ENCODE measurements at places on chromosomes 3 and 15. TPM values are rescaled to one million over a fixed set of nuclear protein-coding genes. Genes with fewer than 3 reads are reported as not detected.

The GABPB1 gene
- total RNA-seq: 17.8 TPM

DNA sequence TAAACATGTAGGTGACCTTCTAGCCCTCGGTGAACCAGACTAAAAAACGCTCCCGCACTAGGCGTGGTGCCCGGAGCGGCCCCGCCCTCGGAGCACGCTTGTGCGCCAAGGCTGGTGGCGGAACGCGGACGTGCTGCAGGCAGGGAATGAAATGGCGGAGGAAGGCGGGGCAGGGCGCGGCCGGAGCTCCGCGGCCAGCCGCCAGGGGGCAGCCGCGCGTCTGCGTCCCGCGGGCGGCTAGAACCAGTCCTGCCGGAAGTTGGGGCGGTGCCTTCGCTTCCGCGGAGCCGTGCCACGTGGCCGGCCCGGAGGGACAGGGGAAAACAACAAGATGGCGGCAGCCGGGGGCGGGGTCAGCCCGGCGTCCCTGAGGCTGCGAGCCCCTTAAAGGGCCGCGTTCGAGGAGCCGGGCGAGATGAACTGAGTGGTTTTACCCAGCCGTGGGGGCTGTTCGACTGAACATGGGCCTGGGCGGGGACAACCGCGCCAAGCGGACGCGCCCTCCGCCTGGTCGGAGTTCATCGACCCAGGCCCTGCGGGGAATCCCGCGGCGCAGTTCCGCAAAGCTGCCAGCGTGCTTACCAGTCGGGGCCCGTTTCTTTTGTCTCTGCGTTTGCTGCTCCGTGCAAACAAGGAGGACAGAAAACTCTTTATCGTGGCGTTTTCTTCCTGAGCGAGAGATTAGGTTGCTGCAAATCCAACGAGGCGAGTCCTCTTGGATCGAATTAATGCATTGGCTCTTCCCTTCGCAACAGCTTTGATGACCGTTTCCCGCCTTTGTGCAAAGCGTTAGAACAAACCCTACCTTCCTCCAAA, 90.9 kb upstream of the CHD2 start:
- H3K27me3 ChIP-seq: no peaks in the 10 kb centered on the region
- peak overlapping the region; percentile 59 for H3K4me3 ChIP-seq
- H3K27ac ChIP-seq: peak overlapping the region; percentile 100
- no peaks in the 10 kb centered on the region for H3K36me3 ChIP-seq
- DNase-seq: peak; percentile 99

DNA sequence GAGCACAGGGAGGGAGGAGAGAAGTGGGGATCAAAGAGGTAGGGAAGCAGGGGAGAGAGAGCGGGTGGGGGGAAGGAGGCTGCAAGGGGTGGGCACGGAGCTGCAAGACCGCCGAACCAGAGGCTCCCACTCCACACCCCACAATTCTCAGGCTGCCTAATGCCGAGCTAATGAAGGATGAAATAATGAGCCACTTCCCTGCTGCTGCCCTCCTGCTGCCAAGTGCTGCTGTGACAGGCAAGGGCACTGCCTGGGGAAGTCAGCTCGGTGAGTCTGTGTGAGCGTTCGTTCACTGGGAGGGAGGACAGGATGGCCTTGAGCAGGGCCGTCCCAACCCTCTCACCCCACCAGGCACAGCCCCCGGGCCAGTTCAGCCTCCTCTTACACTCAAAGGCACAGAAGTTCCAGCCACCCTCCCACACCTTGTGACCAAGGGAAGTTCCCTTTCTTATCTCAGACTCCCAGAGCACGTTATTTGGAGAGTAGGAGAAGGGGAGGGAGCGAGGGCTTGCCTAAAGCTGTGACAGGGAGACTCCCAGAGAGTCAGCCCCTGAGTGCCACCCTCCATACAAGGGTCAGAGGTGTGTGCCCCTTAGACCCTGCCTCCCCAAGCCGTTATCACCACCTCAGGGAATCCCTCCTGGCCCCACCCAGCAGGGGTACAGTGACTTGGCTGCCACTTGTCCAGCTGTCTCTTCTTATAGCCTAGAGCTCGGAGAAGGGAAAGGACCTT, 12.4 kb downstream of the GLYCTK start:
- no peak overlapping the region for H3K27ac ChIP-seq
- peaks cover 15% of the 10 kb centered on the region for H3K4me1 ChIP-seq
- peaks cover 8% of the 10 kb centered on the region for H3K36me3 ChIP-seq
- peak; percentile 58 for DNase-seq
- H3K4me3 ChIP-seq: no peak overlapping the region

The SST gene
- not detected for total RNA-seq

DNA sequence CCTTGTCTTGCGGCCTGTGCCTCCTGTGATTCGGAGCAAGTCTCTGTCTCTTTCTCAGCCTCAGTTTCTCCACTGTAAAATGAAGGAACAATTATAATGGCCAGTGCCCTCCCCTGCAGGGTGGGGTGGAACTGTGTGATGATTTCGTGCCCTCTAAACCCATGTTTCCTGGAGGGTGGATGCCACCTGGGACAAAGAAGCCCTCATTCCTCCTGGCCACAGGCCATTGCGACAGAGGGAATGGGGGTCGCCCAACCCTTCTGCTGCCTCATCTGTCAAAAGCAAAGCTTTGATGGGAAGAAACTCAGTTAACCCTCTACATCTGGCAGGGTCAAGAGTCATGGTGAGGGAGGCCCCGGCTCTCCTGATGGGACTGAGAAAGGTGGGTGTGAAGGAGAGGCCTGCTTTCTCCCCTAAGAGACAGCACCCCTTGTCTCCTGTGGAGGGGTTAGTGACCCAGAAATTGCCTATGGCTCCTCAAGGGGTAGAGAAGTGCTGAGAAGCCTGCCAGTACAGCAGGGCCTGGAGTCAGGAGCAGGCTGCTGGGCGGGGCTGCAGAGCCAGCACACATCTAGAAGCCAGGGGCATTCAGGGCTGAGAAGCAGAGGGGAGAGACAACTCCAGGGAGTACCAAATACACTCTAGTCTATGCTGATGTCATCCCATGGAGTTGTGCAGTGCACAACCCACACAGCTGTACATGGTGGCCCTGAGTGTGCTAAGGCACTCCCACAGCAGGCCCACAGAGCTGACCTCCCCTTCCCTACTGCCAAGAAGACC, 61.0 kb downstream of the PLXNA1 start:
- peak; percentile 29 for DNase-seq
- no peaks in the 10 kb centered on the region for H3K4me1 ChIP-seq
- no peaks in the 10 kb centered on the region for H3K27me3 ChIP-seq
- no peak overlapping the region for H3K4me3 ChIP-seq
- H3K36me3 ChIP-seq: no peaks in the 10 kb centered on the region

GRCh38 chr3:185353225-185353624, 9.7 kb upstream of the MAP3K13 start:
- H3K27me3 ChIP-seq: no peaks in the 10 kb centered on the region
- H3K36me3 ChIP-seq: no peaks in the 10 kb centered on the region
- H3K4me3 ChIP-seq: no peak overlapping the region

DNA sequence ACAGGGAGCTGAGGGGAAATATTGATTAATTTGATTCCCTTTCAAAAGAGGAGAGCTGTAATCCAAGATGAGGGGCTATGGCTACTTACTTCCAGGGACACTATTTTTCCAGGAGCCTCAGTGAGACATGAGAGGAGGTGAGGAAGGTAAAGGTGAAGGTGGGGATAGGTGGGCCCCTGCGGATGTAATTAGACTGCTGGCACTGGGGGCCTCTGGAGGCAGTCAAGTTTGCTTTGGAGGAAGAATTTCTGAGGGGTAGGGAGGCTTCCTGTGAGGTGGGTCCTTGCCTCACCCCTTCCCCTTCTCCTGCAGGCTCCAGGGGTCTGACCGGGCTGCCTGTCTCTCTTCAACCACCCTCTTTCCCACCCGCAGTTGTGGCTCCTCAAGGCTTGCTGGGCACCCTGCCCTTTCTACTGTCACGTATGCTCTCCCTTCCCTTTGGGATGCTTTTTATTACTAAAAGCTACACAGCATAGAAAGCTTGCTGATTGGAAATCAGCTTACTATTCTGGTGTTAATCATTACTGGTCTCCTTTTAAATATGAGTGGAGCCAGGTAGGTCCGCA, 22.5 kb downstream of the GASK1A start:
- no peaks in the 10 kb centered on the region for H3K4me1 ChIP-seq
- H3K36me3 ChIP-seq: no peaks in the 10 kb centered on the region
- H3K4me3 ChIP-seq: no peak overlapping the region

The PARP6 gene
- total RNA-seq: 64.5 TPM

DNA sequence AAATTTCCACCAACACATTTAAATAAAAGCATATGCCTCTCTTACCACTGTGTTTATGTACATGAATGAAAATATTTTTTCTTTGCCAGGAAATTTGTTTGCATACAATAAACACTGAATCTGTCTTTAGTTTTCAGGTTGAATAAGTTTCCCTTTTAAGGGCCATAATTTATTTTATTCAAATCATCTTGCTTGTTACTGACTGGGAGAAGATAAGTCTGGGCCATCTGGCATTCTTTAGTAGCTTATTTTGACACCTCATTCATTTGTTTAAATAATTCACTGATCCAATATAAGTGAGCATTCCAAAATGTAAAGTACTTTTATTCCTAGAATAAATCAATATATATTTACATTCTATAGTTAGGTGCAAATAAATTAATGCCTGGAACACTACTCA, 1001.3 kb downstream of the PLOD2 start:
- H3K27ac ChIP-seq: no peak overlapping the region
- no peaks in the 10 kb centered on the region for H3K36me3 ChIP-seq
- no peaks in the 10 kb centered on the region for H3K4me1 ChIP-seq
- no peaks in the 10 kb centered on the region for H3K27me3 ChIP-seq

DNA sequence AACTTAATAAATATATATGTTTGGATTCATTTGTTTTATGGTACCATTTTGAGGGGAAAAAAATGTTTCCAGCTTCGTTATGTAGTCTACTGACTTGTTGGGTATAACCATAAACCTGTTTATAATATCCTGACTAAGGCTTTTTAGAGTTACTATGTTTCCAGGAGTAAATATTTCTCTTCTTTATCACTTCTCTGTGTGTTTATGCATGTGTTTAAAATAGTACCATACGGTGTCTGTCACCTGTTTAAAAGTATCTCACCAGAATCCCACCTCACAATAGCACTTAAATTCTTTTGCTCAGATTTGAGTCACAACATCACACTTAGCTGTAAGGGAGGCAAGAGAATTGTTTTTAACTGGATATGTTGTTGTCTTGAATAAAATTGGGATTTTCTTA, 15.1 kb downstream of the LACTB start:
- no peaks in the 10 kb centered on the region for H3K27me3 ChIP-seq
- peak overlapping the region; percentile 85 for H3K27ac ChIP-seq
- H3K4me3 ChIP-seq: no peak overlapping the region
- H3K36me3 ChIP-seq: peaks cover 21% of the 10 kb centered on the region

GRCh38 chr3:190485830-190486532, 27.9 kb upstream of the IL1RAP start:
- H3K4me1 ChIP-seq: no peaks in the 10 kb centered on the region
- DNase-seq: no peak
- H3K27ac ChIP-seq: no peak overlapping the region
- no peaks in the 10 kb centered on the region for H3K36me3 ChIP-seq

The NPRL2 gene
- 16.1 TPM for total RNA-seq

The FAM107A gene
- 46.5 TPM for total RNA-seq

The HYAL1 gene
- 41.3 TPM for total RNA-seq

The DAZL gene
- total RNA-seq: not detected

DNA sequence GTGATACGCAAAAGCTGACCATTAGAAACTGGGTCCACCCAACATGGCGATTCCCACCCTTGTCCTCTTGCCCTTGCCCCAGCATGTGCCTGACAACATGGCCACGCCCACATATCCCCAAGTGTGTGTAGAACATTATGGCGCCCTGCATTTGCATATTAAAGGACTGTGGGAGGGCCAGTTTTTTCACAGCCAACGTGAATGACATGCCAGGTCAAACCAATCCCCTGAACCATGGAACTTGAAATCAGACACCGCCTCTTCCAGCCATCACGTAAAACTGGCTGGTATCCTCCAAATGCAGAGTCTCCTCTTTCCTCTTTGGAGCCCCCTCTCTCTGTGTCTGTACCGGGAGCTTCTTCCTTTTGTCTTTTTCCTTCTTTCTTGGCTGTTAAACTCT, 156.7 kb upstream of the EPHA6 start:
- H3K27ac ChIP-seq: no peak overlapping the region
- no peaks in the 10 kb centered on the region for H3K36me3 ChIP-seq
- no peaks in the 10 kb centered on the region for H3K27me3 ChIP-seq
- no peak overlapping the region for H3K4me3 ChIP-seq
- no peaks in the 10 kb centered on the region for H3K4me1 ChIP-seq
- no peak for DNase-seq

- H3K4me3 ChIP-seq: peak overlapping the region; percentile 34
- H3K36me3 ChIP-seq: no peaks in the 10 kb centered on the region
- peaks cover 10% of the 10 kb centered on the region for H3K4me1 ChIP-seq
- peak; percentile 59 for DNase-seq
- peak overlapping the region; percentile 50 for H3K27ac ChIP-seq
Observed at GRCh38 chr3:77038468-77038929, 1.4 kb upstream of the ROBO2 start.
